ENCODE measurements at places on chromosomes 7 and 10. TPM values are rescaled to one million over a fixed set of nuclear protein-coding genes. Genes with fewer than 3 reads are reported as not detected.
A peak's percentile ranks its signal among the peaks of the same experiment; 100 is the strongest.

- no peak for DNase-seq
Observed at GRCh38 chr7:41573015-41573414, 129.9 kb downstream of the INHBA start.

The MRLN gene
- polyA plus RNA-seq = not detected

The WDFY4 gene
- polyA plus RNA-seq = 18.6 TPM

The SAMD9 gene
- 9.7 TPM for polyA plus RNA-seq

DNA sequence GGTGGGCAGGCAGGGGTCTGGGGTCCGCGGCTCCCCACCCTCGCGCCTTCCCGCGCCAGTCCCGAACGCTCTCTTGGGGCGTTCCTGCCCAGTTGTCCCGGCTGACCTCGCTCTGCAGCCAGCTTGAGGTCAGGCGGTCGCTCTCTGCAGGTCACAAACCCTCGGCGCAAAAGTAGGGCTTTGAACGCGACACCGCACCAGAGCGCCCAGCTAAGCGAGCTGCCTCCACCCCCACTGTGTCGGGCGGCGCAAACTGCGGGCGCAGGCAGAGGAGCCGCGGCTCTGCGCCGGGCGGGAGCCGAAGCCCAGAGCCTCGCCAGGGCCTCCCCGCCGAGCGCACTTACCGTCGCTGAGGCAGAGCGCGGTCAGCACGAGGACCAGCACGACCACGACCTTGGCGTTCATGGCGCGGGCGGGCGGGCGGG is 284 bp downstream of the CXCL12 start:
- DNase-seq = peak; percentile 57

The STEAP1B gene
- 1.2 TPM for polyA plus RNA-seq

- DNase-seq = no peak
Observed at GRCh38 chr10:6313111-6313895, 110.6 kb downstream of the PFKFB3 start.

DNA sequence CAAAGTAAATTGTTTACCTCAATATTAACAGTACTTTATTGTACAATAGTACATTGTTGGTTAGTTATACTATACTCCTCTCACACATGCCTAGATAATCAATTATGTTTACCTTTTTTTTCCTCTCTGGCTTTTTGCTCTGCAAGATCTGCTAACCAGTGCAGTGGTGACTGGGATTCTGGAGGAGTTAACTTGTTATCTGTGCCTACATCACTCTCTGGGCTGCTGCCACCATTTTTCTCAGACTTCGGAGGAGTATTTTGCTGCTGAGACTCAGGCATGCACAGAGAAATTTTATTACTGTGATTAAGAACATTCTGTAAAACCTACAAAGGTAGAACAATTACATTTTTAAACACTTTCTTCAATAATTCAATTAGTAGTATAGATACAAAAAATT is 59.7 kb downstream of the NRBF2 start:
- no peak for DNase-seq

The MMP21 gene
- 0.07 TPM for polyA plus RNA-seq

The CNPY1 gene
- polyA plus RNA-seq = not detected

DNA sequence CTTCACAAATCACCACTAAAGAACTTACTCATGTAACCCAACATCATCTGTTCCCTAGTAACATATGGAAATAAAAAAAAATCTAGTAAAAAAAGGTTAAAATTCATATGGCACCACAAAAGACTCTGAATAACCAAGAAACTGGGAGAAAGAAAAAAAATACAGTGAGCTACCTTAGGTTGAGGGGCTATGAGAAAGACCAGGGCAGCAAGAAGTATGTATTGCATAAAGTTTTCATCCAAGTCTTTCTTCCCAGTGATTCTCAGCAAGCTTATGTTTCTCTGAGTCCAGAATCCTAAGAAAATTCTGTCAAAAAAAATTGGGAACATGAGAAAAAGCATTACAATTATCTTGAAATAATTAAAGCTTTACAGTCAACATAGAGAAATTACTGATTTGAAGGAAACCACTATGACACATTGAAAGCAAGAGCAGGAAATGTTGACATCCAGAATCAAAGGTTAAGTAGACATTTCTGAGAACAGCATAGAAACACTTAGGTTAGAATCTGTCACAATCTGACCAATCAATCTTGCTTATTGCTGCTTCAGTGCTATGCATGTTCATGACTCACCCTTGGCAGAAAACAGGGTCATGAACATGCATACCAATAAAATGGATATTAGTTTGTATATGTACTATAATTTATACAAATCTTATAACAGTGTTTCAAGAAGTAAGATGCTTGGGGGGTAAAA is 494.0 kb upstream of the POT1 start:
- no peak for DNase-seq

The SYT15B gene
- polyA plus RNA-seq = 0.69 TPM

The OR6V1 gene
- polyA plus RNA-seq = not detected

The NOS3 gene
- 6.1 TPM for polyA plus RNA-seq

The GIMAP4 gene
- polyA plus RNA-seq = 11.4 TPM

The CYP26C1 gene
- polyA plus RNA-seq = 0.03 TPM

The HOXA6 gene
- not detected for polyA plus RNA-seq

The TMEM236 gene
- 2.4 TPM for polyA plus RNA-seq

GRCh38 chr7:30162622-30163124 is 27.9 kb downstream of the MTURN start:
- no peak for DNase-seq

Data from sigmoid colon (tissue), 7 donors.